Upper lobe of right lung (tissue), 1 donor: ENCODE measurements at places on chromosomes 7 and 10.

DNA sequence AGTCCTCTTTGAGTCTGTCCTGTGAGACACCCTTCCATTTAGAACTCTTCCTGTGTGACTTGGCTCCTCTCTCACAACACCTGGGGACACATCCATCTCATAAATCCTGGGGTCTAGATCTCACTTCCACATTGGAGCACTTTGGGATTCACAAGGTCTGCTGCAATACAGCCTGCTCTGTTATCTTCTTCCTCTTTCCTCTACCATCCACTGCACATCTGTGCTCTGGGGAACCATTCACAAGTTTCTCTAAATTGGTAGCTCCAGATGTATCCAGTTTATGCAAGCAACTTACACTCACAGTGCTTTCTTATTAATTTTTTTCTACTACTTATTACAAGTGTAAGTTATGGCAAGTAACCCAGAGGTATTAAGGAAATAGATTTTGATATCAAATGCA is 5.5 kb upstream of the FIGNL1 start:
- DNase-seq, result no peak

DNA sequence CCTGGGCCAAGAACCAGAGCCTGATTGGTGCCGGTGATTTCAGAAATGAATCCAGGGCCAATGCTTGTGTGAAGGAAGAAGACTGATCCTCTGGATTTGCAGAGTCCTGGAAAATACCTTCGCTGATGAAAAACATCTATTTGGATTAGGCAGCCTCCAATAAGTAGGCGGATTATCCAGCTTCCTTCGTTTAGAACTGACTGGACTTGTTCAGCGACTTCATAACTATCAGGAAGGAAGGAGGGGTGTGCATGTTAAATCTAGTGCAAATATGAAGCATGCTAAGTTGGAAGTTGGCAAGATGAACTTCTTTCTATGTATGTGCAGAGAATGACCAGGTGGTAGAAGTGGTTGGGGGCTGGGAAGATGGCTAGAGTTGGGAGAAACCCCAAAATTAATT is 41.0 kb downstream of the NKX2-3 start:
- no peak for DNase-seq

DNA sequence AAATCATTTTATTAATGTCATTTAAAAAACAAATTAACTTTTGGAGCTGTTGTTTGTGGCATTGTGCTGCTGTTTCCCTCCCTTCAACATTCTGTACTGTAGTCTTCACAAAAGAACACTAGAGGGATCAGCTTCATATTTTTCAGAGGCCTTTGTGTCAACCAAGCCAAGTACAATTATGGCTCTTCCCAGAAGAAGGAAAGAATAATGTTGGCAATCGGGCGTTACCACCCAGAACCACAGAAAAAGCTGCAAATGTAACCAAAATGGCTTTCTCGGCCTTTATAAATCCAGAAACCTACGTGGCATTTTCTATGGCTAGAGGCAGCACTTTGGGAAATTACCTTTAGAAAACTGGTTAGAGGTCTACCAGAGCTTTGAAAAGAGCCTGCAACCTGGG is 98.8 kb upstream of the COL1A2 start:
- DNase-seq, result no peak

GRCh38 chr7:115731796-115732471 is 298.6 kb downstream of the TFEC start:
- DNase-seq, result no peak

- DNase-seq, result peak; percentile 91
These were observed at the start of gene PIP4K2A for GRCh38 chr10:22714479-22715289. PIP4K2A (minus strand) TSS chr10:22714578; CDS start chr10:22714326, 252 bp downstream.

DNA sequence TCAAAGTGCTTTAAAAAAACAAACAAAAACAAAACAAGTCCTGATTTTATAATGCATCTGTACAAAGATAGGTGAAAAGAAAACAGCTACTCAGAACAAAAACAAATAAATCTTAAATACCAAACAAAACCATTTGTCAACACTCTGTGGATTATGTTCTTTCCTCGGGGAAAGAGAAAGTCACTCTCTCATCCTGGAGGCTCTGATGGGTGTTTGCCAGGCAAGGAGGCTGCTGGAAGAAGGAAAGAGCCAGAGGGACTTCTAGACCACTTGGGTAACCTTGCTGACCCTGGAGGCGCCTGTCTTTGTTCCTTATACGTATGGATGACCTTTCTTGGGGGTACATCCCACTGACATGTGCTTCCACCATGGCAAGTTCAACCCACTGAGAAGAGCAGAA is 92.8 kb downstream of the ZRANB1 start:
- DNase-seq, result no peak

DNA sequence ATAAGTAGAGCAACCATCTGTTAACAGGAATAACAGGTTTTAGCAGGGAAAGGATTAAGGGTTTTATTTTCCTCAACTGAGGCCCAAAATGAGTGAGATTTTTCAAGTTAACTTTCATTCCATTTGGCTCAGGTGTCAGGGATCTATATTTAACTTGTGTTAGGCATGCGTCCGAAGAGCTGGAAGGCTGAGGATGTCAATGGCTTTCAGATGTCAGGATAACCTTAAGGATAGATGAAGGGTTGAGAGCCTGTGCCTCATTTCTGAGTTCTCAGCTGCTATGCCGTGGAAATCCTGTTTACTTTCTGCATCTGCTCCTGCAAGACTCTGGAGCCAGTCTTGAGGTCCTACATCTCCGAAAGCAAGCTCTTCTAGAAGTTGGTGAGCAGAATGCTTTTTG is 36.4 kb upstream of the CD36 start:
- DNase-seq, result no peak

DNA sequence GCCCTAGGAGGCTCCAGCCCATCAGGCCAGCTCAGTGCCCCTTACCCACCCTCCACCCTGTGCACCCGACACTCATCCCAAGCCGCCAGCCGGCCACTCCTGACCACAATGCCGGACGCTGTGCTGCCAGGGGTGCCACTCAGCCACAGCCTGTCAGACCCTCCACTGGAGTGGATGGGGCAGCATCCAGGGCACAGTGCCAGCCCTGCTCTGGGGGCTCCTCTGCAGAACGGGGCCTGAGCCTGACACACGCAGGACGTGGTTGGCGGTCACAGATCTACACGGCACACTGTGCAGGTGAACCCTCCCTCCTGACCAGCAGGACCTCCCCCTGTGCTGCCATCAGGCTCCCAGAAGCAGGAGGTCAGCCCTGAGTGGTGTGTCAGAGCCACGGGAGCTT is 114.7 kb downstream of the MAD1L1 start:
- DNase-seq, result no peak
